ENCODE measurements at places on chromosomes 1 and 21.

GRCh38 chr1:39411526-39412478, 79.6 kb upstream of the BMP8A start:
- no peak for DNase-seq

DNA sequence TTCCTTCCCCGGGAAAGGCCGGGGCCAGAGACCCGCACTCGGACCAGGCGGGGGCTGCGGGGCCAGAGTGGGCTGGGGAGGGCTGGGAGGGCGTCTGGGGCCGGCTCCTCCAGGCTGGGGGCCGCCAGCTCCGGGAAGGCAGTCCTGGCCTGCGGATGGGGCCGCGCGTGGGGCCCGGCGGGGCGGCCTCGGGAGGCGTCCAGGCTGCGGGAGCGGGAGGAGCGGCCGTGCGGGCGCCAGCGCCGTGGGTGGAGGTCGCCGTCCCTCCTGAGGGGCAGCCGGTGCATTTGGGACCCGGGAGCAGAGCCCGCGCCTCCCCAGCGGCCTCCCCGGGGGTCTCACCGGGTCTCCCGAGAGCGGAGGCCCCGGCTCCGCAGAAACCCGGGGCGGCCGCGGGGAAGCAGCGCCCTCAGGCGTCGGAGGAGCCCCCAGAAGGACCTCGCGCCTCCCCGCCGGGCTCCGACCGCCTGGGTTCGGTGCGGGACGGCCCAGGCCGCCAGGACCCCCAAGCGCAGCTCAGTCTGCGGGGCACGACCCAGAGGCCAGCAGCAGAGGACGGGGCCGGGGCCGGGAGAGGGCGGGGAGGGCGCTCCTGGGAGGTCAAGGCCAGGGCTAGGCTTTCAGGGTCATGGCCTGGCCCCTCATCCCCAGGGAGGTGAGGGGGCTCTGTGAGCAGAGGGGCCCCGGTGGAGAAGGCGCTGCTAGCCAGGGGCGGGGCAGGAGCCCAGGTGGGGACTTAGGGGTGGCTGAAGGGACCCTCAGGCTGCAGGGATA, 7.2 kb upstream of the SLX9 start:
- DNase-seq, result peak; percentile 67

DNA sequence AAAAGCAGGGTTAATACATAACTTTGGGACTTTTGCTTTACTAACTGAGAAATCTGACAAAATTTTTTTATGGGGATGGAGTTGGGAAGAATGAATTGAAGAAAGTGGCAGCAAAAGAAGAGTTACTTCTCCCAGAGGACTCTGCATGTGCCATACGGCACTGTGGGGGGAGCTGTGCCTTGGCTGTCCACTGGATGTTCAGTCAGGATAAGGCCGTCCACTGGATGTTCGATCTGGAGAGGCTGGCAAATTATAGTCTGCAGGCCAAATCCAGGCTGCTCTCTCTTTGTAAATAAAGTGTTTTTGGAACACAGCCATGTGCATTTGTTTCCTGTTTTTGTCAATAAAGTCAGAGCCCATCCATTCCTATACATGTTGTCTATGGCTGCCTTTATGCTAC, 4.5 kb upstream of the MAP3K7CL start:
- DNase-seq, result no peak

DNA sequence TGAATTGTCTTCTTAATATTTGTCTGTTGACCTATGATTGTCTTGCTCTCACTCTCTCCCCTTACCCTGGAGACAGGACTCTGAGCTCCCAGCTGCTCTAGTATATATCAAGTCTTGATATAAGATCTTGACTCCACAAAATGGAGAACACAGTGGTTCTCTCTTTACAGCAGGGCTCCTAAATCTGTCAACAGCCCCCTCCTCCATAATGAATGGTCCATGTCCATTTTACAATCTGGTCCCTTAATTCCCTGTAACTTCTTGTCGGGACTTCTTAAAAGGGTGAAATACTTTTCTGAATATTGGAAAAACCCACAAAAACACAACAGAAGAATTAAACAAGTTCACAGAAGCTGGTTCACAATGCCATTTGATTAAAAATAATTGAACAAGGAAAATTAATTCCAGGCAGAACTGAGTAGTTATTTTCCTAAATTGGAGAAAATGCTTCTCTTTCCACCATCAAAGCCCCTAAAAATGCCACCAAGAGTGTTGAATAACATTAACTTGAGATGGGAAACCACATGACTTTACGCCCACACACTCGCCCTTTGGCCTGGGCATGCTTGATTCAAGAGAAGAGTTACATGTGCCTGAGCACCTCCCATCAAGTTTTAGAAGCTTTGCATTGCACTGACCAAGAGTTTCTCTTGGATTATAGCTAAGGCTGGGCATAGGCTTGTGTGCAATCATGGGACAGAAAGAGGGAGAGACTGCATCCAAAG, 109.8 kb downstream of the TOMM20 start:
- no peak for DNase-seq

- no peak for DNase-seq
These were observed 19.9 kb downstream of the LCE3E start for GRCh38 chr1:152546704-152547103.

- DNase-seq, result no peak
These were observed 17.0 kb upstream of the OLFML2B start for GRCh38 chr1:162040657-162041056.

DNA sequence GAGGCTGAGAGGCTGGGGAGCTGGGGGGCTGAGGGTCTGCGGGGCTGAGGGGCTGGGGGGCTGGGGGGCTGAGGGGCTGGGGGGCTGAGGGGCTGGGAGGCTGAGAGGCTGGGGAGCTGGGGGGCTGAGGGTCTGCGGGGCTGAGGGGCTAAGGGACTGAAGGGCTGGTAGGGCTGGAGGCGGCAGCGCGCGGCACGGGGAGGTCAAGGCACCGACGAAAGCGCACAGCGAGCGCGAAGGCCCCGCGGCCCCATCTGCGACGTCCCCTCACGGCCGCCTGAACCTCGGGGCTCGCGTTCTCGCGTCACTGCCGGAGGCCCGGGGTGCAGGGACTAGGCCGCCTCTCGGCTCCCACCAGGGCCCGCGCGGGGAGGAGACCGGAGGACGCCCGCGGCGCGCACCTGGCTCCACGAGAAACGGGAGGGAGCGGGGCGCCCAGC, 356 bp downstream of the INTS11 start:
- no peak for DNase-seq

- DNase-seq, result no peak
These were observed 8.0 kb upstream of the FAM20B start for GRCh38 chr1:179017383-179018326.

- DNase-seq, result no peak
These were observed 61.5 kb downstream of the C21orf91 start for GRCh38 chr21:17757671-17758070.

DNA sequence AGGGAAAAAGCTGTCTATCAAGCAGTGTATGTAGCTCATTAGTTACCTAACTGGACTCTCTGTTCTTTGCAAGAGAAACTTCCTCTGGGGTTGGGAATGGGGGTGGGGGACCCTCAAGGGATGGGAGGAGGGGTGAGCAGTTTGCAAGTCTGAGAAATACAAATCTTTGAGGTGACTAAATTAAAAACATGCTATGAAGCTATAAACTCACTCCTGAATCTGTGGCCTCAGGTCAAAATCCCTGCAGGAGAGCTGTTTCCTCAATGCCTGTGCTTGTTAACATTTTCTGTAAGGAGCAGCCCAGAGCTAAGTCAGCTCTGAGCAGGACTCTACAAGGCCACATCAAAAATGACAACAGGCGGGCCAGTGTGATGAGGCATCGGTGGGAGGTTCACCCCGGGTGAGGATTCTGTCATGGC, 32.8 kb upstream of the PTPRC start:
- DNase-seq, result no peak

DNA sequence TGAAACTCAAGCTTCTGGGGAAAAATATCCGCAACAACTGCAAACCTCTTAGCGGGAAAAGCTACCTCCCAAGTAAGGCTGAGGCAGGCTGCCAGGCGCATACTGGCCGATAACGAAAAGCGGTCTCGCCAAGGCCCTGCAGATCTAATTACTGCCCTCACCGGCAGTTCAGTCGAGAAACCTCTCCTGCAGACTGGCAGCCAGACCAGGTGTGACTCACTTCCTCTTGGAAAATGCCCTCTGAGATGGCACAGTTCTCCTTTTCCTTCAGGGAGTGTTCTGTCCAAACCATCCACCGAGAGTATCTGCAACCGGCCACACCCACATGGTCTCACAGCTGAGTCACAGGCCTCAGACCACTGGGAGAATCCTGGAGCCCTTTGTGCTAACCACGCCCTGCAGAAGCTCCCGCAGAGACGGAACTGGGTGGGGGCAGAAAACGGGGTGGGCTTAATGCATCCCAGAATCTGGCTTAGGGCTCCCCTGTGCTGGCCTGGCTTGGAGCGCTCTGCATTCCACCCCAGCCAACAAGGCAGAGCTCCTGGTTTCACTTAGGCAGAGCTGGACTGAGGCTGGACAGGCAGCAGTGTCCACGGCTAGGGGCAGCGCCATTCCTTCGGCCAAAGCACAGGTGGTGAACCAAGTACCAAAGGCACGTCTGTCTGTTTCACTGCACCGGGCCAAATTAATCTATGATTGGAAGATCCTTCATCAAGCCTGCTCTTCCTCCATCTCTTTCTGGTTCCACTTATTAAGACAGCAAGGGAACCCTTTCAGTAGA, 1.2 kb downstream of the S100A10 start:
- DNase-seq, result no peak

Measured in activated CD8-positive, alpha-beta memory T cell treated with anti-CD3 and anti-CD28 coated beads for 1 hour (primary cell).